ENCODE measurements at places on chromosomes 1 and 21. TPM values are rescaled to one million over a fixed set of nuclear protein-coding genes. Genes with fewer than 3 reads are reported as not detected.

- H3K4me3 ChIP-seq, result no peak overlapping the region
- no peak overlapping the region for H3K27ac ChIP-seq
- DNase-seq, result no peak
- no peaks in the 10 kb centered on the region for H3K27me3 ChIP-seq
- H3K4me1 ChIP-seq, result no peaks in the 10 kb centered on the region
These were observed 93.6 kb upstream of the ACTRT2 start for GRCh38 chr1:2927393-2928360.

GRCh38 chr21:15839601-15840000, 109.8 kb downstream of the USP25 start:
- no peak overlapping the region for H3K27ac ChIP-seq
- no peak for DNase-seq
- no peak overlapping the region for H3K4me3 ChIP-seq
- H3K36me3 ChIP-seq, result no peaks in the 10 kb centered on the region

- peaks cover 9% of the 10 kb centered on the region for H3K4me1 ChIP-seq
- no peak for DNase-seq
- H3K4me3 ChIP-seq, result no peak overlapping the region
These were observed 121.3 kb downstream of the MAST2 start for GRCh38 chr1:45924736-45925135.

The ELOVL1 gene
- 126 TPM for total RNA-seq

The IL20 gene
- not detected for total RNA-seq

DNA sequence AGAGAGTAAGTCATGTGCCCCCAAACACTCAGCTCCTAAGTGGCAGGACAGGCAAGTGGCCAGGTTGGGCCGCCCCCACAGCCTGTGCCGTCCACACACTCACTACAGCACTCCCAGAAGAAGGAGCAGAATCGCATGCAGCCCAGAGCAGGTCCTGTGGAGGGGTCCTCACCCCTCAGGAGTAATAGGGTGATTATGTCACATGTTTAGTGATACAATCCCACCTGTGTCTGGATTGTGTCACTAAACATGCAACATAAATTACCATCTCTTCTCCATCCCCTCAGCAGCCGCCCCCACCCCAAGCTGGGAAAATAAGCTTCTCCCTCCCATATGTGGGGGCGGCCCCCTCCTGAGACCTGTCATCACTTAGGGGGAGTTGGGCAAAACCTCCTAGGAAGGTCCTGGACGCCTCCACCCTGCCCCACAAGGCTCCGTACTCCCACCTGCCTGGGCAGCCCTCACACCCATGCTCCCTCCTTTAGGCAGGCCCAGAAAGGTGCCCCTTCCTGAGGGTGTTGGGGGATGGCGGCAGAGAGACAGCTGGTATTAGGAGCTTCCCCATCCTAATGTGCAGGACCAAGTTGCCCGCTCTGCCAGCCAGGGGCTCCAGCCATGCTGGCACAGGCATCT, 56.9 kb downstream of the STUM start:
- H3K4me1 ChIP-seq, result no peaks in the 10 kb centered on the region
- DNase-seq, result no peak
- H3K36me3 ChIP-seq, result no peaks in the 10 kb centered on the region
- H3K27ac ChIP-seq, result no peak overlapping the region
- no peak overlapping the region for H3K4me3 ChIP-seq

DNA sequence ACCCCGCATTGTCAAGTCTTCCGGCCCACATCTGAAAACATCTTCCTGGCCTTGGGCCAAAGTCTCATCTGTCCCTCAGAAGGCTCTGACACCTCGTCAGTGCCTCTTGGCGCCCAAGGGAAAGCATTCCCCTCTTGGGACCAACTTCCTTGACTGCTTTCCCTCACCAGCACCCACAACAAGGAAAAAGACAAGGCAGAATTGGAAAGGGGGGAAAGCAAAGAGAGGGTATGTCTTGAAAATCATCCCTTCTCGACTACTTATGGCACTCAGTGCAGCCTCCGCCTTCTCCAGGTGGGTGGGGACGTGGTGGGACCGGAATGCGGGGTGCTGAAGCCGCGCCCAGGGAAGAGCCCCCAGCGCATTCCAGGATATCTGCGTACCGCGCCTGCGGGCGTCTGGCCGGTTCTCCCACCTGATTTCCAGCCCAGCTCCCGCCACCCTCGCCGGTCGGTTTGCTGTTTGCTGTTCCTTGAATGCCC, 554 bp upstream of the SLC39A1 start:
- H3K36me3 ChIP-seq, result peaks cover 8% of the 10 kb centered on the region
- H3K27ac ChIP-seq, result peak overlapping the region; percentile 64

The DNAI4 gene
- total RNA-seq, result 3.3 TPM

The GJA9 gene
- not detected for total RNA-seq

- DNase-seq, result peak; percentile 89
- peaks cover 26% of the 10 kb centered on the region for H3K4me1 ChIP-seq
- no peaks in the 10 kb centered on the region for H3K27me3 ChIP-seq
- H3K36me3 ChIP-seq, result peaks cover 14% of the 10 kb centered on the region
- H3K27ac ChIP-seq, result peak overlapping the region; percentile 75
These were observed 40.0 kb upstream of the IKBKE start for GRCh38 chr1:206430031-206430983.

DNA sequence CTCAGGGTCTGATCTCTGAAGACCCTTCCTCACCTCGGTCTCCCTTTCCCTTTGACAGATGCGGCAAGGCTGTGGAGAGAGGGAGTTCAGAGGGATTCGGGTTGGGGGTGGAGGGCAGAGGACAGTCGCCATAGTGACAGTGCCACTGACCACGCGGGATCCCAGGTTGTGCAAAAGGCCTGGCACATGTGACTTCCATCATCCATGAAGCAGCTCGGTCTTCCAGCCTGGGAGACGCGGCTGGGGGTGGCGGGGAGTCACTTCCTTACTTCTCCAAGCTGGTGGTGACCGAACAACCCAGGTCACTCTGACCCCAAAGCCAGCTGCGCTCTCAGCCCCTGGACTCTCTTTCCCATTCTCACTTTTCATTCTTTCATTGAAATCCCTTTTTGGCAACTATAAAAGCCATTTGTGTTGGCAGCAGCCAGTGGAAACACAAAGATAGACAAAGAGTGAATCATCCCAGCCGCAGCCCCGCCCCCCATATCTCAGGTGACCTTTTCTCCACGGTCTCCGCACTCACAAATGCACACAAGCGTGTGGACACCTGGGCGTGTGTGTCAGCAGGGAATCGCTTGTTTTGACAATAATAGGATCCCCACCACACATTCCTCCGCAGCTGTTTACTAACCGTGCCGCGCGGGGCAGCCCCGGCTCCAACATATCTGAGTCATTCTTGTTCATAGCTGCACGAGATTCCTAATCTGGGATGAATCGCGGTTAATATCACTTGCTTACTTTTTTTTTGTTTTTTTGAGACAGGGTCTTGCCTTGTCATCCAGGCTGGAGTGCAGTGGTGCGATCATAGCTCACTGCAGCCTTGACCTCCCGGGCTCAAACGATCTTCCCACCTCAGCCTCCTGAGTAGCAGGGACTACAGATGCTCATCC, 68.3 kb downstream of the DHRS3 start:
- DNase-seq, result peak; percentile 98
- H3K36me3 ChIP-seq, result no peaks in the 10 kb centered on the region
- H3K4me1 ChIP-seq, result peaks cover 16% of the 10 kb centered on the region
- H3K27me3 ChIP-seq, result no peaks in the 10 kb centered on the region

GRCh38 chr1:149885339-149886120, 13.8 kb upstream of the BOLA1 start:
- peaks cover 16% of the 10 kb centered on the region for H3K4me1 ChIP-seq
- H3K36me3 ChIP-seq, result no peaks in the 10 kb centered on the region
- DNase-seq, result peak; percentile 87
- H3K4me3 ChIP-seq, result peak overlapping the region; percentile 42

DNA sequence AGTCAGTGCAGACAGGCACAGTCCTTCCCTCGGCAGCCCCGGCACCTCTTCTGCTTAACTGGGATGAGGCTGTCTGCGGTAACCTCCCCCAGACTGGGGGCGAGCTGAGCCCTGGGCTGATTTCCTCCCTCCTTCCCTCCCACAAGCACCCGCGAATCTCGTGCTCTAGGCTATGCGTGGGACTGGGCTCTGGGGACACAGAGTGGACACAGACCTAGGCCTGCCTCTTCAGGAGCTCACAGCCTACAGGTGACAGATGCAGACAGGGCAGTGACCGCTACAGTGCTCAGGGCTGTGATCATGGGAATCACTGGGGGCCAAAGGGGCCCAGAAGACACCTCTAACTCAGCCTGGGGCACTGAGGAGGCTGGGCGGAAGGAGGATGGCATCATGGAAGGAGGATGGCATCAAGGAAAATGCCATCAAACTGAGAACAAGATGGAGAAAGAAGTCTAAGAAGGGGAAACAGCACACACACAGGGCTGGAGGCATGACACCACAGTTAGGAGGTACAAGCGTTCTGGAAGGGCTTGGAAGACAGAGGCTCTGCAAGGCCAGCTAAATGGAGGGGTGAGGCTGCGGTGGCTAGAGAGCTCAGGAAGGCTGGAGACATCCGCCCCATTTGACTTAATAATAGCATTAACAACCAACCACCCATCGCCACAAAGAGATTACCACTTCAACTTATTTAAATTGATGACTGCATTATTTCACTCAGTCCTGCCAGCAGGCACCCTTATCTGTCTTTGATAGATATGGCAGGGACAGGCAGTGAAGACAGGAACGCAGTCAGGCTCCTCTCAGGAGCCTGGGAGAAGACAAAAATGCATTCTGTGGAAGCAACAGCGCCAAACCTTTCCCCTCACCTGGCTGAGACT, 4.2 kb downstream of the TTC39A start:
- peaks cover 2% of the 10 kb centered on the region for H3K27me3 ChIP-seq
- H3K27ac ChIP-seq, result no peak overlapping the region
- no peak overlapping the region for H3K4me3 ChIP-seq
- H3K4me1 ChIP-seq, result peaks cover 5% of the 10 kb centered on the region
- no peaks in the 10 kb centered on the region for H3K36me3 ChIP-seq

DNA sequence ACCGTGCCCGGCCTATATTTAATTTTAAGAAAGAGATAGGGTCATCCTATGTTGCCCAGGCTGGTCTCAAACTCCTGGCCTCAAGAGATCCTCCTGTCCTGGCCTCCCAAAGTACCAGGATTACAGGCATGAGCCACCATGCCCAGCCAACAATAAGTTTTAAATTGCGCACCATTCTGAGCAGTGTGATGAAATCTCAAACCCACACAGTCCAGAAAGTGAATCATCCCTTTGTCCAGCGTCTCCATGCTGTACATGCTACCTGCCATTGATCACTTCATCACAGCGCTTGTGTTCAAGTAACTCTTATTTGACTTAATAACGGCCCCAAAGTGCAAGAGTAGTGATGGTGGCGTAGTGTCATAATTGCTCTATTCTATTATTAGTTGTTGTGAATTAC, 75.4 kb downstream of the APP start:
- no peaks in the 10 kb centered on the region for H3K36me3 ChIP-seq
- H3K27ac ChIP-seq, result no peak overlapping the region
- no peaks in the 10 kb centered on the region for H3K27me3 ChIP-seq

The CFHR1 gene
- total RNA-seq, result not detected

DNA sequence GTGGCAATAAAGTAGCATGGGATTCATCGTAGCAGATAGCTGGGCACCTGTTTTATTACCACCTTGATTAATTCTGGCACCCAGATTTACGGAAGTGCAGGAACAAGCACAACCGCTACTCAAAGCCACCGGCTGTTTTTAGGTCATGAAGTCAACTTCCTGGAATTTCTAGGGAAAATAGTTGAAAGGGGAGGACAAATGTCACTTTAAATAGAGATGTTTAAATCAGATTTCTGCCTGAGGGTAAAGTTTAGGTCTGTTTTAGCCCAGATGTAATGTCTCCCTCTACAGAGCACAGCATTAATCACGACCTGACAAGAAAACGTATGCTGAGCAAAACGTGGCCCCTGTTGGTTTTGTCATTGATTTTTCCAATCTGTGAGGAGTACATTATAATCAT, 8.0 kb downstream of the ADGRL2 start:
- peaks cover 26% of the 10 kb centered on the region for H3K4me1 ChIP-seq
- H3K36me3 ChIP-seq, result no peaks in the 10 kb centered on the region
- no peak for DNase-seq
- H3K4me3 ChIP-seq, result no peak overlapping the region
- H3K27me3 ChIP-seq, result no peaks in the 10 kb centered on the region
- no peak overlapping the region for H3K27ac ChIP-seq

- H3K4me1 ChIP-seq, result no peaks in the 10 kb centered on the region
- no peaks in the 10 kb centered on the region for H3K36me3 ChIP-seq
- no peak overlapping the region for H3K4me3 ChIP-seq
- no peak overlapping the region for H3K27ac ChIP-seq
- peak; percentile 7 for DNase-seq
These were observed 100.1 kb upstream of the SLC2A1 start for GRCh38 chr1:43058545-43059360.

DNA sequence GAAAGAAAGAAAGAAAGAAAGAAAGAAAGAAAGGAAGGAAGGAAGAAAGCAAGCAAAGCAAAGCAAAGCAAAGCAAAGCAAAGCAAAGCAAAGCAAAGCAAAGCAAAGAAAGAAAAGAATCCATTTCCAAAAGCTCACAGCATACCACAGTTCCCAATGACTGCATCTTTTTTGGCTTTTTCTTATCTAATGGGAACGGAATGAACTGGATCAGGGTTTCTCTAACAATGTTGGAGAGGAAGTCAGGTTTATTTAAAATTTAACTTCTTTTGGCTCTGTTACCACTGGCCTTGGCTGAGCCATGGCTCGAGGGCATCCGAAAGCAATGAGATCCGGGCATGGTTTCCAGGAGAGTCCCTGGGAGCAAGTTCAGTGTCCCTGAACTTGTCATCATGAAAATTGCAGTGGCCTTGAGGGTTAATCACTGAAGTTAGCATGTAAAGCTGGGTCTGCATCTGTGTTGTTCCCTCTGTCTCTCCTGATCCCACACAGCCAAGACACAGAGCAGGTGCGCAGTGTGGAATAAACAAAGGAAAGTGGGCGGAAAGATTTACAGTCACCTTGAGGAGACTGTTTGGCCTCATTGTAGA, 34.6 kb upstream of the CTPS1 start:
- peaks cover 10% of the 10 kb centered on the region for H3K4me1 ChIP-seq
- H3K4me3 ChIP-seq, result no peak overlapping the region

- H3K4me3 ChIP-seq, result no peak overlapping the region
- no peak for DNase-seq
- H3K36me3 ChIP-seq, result no peaks in the 10 kb centered on the region
- H3K27ac ChIP-seq, result no peak overlapping the region
- no peaks in the 10 kb centered on the region for H3K27me3 ChIP-seq
These were observed 9.0 kb downstream of the CLDN19 start for GRCh38 chr1:42730988-42731387.

- H3K36me3 ChIP-seq, result no peaks in the 10 kb centered on the region
- H3K4me3 ChIP-seq, result no peak overlapping the region
- no peaks in the 10 kb centered on the region for H3K4me1 ChIP-seq
- DNase-seq, result no peak
- H3K27me3 ChIP-seq, result no peaks in the 10 kb centered on the region
- no peak overlapping the region for H3K27ac ChIP-seq
These were observed 98.1 kb downstream of the TM2D1 start for GRCh38 chr1:61626816-61627215.

DNA sequence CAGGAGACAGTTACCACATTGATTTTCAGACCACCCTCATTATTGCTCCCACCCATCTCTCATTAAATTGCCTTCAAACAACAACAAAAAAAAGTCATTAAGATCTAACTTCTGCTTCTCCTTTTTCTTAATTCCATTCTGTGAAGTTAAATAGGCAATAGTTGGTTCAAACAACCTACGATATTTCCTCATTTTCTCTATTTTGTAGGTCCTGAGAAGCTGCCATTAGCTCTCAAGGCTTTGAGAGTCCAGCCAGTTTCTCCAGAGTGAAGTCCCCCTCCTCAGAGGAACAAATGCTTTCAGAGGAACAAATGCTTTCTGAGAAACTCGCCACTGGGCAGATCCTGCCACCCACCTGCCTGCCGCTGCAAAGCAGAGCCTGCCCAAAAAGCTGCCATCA, 125.6 kb downstream of the ETS2 start:
- DNase-seq, result no peak
- H3K27ac ChIP-seq, result no peak overlapping the region
- H3K27me3 ChIP-seq, result no peaks in the 10 kb centered on the region
- no peaks in the 10 kb centered on the region for H3K4me1 ChIP-seq
- no peak overlapping the region for H3K4me3 ChIP-seq

All from endothelial cell of umbilical vein (primary cell).